ENCODE measurements at places on chromosomes 11 and 22. TPM values are rescaled to one million over a fixed set of nuclear protein-coding genes. Genes with fewer than 3 reads are reported as not detected.

Gene INS
- not detected for total RNA-seq

Gene FAM111B
- 28.9 TPM for total RNA-seq

Gene RGL4
- 7.7 TPM for total RNA-seq

Gene DDX25
- total RNA-seq: not detected

Gene LRRN4CL
- 0.12 TPM for total RNA-seq

Gene FOLR2
- not detected for total RNA-seq

Gene FERMT3
- total RNA-seq: 203 TPM

Gene GRAP2
- 38.1 TPM for total RNA-seq

Gene SCGB1D4
- not detected for total RNA-seq

Gene GSTT4
- not detected for total RNA-seq

Gene MS4A4E
- total RNA-seq: not detected

Gene CD3G
- total RNA-seq: 137 TPM

- H3K4me3 ChIP-seq: no peak overlapping the region
- H3K27ac ChIP-seq: no peak overlapping the region
- no peak for DNase-seq
- no peaks in the 10 kb centered on the region for H3K4me1 ChIP-seq
- no peaks in the 10 kb centered on the region for H3K27me3 ChIP-seq
Measured at GRCh38 chr11:40722179-40722795, 737.2 kb downstream of the LRRC4C start.

GRCh38 chr22:26990503-26991189 is 333.3 kb downstream of the MIAT start:
- no peak for DNase-seq
- no peak overlapping the region for H3K27ac ChIP-seq
- H3K36me3 ChIP-seq: no peaks in the 10 kb centered on the region
- no peaks in the 10 kb centered on the region for H3K27me3 ChIP-seq
- no peaks in the 10 kb centered on the region for H3K4me1 ChIP-seq

- H3K36me3 ChIP-seq: peaks cover 2% of the 10 kb centered on the region
- no peak for DNase-seq
- no peaks in the 10 kb centered on the region for H3K4me1 ChIP-seq
- peaks cover under 1% of the 10 kb centered on the region for H3K27me3 ChIP-seq
Measured at GRCh38 chr11:93132836-93133235, 65.0 kb downstream of the SLC36A4 start.

DNA sequence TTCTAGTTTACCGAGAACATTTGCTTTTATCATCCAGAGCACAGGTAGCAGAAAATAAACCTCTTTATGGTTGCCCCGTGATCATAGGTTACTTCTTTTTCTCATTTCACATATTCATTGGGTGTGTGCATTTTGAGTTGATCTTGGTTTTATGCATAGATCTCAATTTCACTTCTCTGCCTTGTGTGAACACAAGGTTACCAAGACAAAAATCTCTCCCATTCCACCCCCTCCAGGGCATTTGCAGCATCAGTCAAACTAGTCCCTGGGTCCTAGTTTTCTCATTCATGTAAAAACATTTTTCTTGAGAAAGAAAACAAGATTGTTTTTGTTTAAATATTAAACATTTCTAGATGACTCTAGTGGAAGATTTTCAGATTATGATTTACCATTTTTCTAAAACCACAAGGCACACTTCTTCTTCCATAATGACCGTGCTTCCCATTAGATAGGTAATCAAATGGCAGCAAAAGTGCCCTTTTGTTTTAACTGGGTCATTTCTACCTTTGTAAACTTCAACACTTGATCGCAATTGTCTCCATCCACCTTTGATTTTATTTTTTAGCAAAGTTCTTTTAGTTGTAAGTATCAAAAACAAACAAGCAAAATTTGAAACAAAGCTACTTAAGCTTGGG is 526.6 kb upstream of the CADM1 start:
- H3K4me3 ChIP-seq: no peak overlapping the region
- no peak overlapping the region for H3K27ac ChIP-seq
- H3K36me3 ChIP-seq: no peaks in the 10 kb centered on the region
- H3K27me3 ChIP-seq: no peaks in the 10 kb centered on the region

- H3K27me3 ChIP-seq: no peaks in the 10 kb centered on the region
- H3K4me1 ChIP-seq: peaks cover 53% of the 10 kb centered on the region
- peaks cover 37% of the 10 kb centered on the region for H3K36me3 ChIP-seq
- H3K27ac ChIP-seq: peak overlapping the region; percentile 91
Measured at GRCh38 chr22:38871360-38872171, 450 bp downstream of the CBX6 start.

DNA sequence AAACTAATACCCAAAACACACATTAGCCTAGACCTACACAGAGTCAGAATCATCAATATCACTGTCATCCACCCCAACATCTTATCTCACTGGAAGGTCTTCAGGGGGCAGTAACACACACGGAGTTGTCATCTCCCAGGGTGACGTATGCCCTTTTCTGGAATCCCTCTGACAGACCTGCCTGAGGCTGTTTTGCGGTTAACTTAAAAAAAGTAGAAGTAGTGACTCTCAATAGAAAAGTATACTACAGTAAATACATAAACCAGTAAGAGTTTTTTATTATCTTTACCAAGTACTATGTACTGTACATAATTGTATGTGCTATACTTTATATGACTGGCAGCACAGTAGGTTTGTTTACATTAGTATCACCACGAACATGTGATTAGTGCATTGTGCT is 80.5 kb downstream of the PGR start:
- no peaks in the 10 kb centered on the region for H3K27me3 ChIP-seq
- no peak overlapping the region for H3K4me3 ChIP-seq
- no peak for DNase-seq
- H3K27ac ChIP-seq: no peak overlapping the region
- H3K36me3 ChIP-seq: no peaks in the 10 kb centered on the region

DNA sequence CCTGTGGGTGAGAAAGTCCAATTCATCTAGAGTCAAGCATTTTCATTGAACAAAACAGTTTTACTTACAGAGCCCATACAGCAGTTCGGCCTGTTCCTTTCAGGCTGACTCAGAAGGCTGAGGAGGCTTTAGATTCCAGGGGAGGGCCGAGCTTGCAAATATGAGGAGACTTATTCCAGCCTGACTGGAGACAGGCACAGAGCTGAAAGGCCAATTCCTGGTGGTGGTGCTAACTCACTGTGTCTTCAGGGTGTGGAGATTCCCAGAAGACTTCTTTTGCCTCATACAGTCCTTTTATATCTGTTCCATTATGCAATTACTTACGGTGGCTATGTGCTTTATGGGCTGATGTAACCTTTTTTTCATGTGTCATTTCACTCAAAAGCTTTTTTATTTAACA is at the start of gene OR51E2:
OR51E2 (minus strand) TSS at position 269 of the 400 bp plus-strand sequence. CDS start 15,142 bp downstream, outside the sequence.
- H3K36me3 ChIP-seq: no peaks in the 10 kb centered on the region
- H3K4me3 ChIP-seq: no peak within 1 kb of the TSS
- no peak for DNase-seq
- H3K27me3 ChIP-seq: peaks cover 2% of the 10 kb centered on the region
- no peak within 1 kb of the TSS for H3K27ac ChIP-seq

- no peak overlapping the region for H3K4me3 ChIP-seq
- H3K27me3 ChIP-seq: no peaks in the 10 kb centered on the region
- H3K36me3 ChIP-seq: no peaks in the 10 kb centered on the region
- no peak for DNase-seq
- H3K4me1 ChIP-seq: peaks cover 24% of the 10 kb centered on the region
- H3K27ac ChIP-seq: no peak overlapping the region
Measured at GRCh38 chr11:69333879-69334278, 39.9 kb downstream of the MYEOV start.

DNA sequence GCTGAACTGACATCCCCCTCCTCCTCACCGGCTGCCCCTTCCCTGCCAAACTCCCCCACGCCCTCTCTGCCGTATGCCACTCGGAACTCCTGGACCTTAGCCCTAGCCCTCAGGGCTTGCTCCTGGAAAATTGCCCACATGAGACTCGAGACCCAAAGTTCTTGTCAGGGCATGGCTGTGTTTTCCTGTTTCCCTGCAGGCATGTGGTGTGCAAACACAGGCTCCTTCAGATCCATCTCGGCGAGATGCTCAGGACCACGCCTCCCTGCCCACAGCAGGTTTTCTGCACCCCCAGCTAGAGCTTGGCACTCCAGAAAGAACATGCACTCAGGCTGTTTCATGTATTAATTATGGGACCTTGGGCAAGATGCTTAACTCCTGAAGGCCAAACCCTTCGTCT is 1480.4 kb downstream of the BRD1 start:
- H3K4me3 ChIP-seq: no peak overlapping the region
- DNase-seq: no peak
- no peaks in the 10 kb centered on the region for H3K36me3 ChIP-seq

GRCh38 chr11:118343981-118344515 is at the start of gene CD3G:
TSS of gene CD3G (plus strand) at chr11:118344344. CDS start at chr11:118344424, 80 bp downstream.
- H3K4me1 ChIP-seq: peaks cover 52% of the 10 kb centered on the region
- H3K27me3 ChIP-seq: no peaks in the 10 kb centered on the region
- H3K4me3 ChIP-seq: peak within 1 kb of the TSS; percentile 82
- H3K27ac ChIP-seq: peak within 1 kb of the TSS; percentile 98
- peak; percentile 81 for DNase-seq

GRCh38 chr11:125285844-125286243 is 121.3 kb downstream of the PKNOX2 start:
- H3K4me3 ChIP-seq: no peak overlapping the region
- peaks cover 7% of the 10 kb centered on the region for H3K27me3 ChIP-seq
- H3K27ac ChIP-seq: no peak overlapping the region
- no peak for DNase-seq
- no peaks in the 10 kb centered on the region for H3K36me3 ChIP-seq

- DNase-seq: no peak
- H3K4me1 ChIP-seq: no peaks in the 10 kb centered on the region
- no peak overlapping the region for H3K27ac ChIP-seq
- no peaks in the 10 kb centered on the region for H3K36me3 ChIP-seq
Measured at GRCh38 chr11:109970516-109971183, 122.5 kb upstream of the ZC3H12C start.

GRCh38 chr11:38547462-38547861 is 1949.4 kb upstream of the RAG2 start:
- no peaks in the 10 kb centered on the region for H3K4me1 ChIP-seq
- DNase-seq: no peak
- no peaks in the 10 kb centered on the region for H3K27me3 ChIP-seq

- peaks cover 2% of the 10 kb centered on the region for H3K36me3 ChIP-seq
- H3K4me1 ChIP-seq: peaks cover 34% of the 10 kb centered on the region
- no peak overlapping the region for H3K27ac ChIP-seq
- DNase-seq: no peak
Measured at GRCh38 chr22:17930455-17931313, 93.7 kb downstream of the MICAL3 start.

DNA sequence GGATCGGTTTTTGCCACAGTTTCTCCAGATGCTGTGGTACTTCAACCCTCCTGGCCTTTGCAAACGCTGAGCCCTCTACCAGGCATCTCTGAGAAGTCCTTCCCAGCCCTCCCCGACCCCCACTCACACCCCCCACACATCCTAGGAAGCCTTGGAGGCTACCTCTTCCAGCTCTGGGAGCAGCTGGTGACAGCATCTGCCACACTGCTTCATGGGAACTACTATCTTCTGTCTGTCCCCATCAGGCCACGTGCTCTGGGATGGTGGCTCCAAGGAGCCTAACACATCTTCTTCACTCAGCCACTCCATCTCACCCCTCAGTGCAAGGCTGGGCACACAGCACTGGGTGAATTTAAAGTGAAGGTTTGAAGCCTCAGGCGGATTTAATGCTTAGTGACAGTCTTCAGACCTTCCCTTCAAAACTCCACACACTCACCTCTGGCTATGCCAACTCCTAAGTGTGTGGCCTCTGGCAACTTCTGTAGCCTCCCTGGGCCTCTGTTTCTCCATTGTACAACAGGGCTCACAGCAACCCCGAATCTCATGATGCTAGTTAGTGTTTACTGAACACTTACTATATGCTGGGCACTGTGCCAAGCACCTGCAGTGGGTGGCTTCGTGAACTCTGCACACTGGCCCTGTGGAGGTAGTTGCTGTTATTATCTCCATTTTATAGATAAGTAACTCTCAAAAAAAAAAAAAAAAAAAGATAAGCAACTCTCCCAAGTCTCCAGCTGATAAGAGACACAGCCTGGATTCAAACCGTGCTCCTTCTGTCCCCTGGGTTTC is 7.3 kb upstream of the TP53I11 start:
- no peak overlapping the region for H3K4me3 ChIP-seq
- H3K4me1 ChIP-seq: peaks cover 6% of the 10 kb centered on the region
- DNase-seq: no peak
- H3K36me3 ChIP-seq: no peaks in the 10 kb centered on the region

GRCh38 chr11:117378976-117379865 is 51.6 kb downstream of the CEP164 start:
- peaks cover 16% of the 10 kb centered on the region for H3K36me3 ChIP-seq
- H3K27ac ChIP-seq: no peak overlapping the region
- no peak for DNase-seq

DNA sequence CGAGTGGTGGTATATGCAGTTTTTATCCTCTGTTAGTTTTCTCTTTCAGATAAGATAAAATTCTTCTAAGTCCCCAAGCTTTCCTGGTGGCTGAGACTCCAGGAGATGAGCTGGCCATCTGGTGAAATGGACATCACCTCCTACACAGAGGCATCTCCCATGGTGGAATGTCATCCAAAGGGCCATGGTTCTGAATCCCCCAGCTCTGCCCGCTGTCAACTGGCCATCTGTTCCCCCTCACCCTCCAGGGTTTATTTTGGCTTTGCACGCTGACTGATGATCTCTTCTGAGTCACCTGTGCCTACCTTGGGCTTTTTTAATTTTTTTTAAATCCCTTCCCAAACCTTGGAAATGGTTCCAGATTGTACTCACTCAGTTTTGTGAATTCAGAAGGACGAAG is 142.2 kb downstream of the HIPK3 start:
- H3K4me3 ChIP-seq: no peak overlapping the region
- no peak overlapping the region for H3K27ac ChIP-seq
- H3K27me3 ChIP-seq: peaks cover 14% of the 10 kb centered on the region
- DNase-seq: no peak
- no peaks in the 10 kb centered on the region for H3K36me3 ChIP-seq

DNA sequence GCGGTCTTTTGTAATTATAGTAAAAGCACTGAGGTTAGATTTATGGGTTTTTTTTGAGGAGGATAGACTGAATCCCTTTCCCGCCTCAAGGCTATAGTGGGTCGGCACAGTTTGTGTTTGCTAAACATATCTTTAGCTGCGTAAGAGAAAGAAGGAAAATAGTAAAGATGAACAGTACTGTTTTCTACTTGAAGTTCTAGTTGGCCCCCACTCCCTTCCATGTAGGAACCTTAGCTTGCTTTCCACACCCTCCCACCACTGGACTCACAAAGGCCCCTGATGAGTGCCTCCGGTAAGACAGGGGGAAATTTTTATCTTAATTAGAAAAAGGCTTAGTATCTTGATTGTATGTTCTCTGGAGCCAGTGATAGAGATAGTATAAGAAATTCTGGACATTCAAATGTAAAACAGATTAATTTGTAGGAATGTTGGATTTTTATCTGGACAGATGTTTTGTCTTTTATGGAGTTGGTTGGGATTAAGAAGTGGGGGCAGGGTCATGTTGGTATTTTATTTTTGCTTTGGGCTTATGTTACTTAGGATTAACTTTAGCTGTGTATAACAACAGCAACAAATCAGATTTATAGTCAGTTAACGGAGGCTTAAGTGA is 49.4 kb downstream of the PTPRJ start:
- H3K36me3 ChIP-seq: peaks cover 6% of the 10 kb centered on the region
- H3K27me3 ChIP-seq: no peaks in the 10 kb centered on the region
- H3K4me1 ChIP-seq: peaks cover 62% of the 10 kb centered on the region
- no peak for DNase-seq
- peak overlapping the region; percentile 58 for H3K27ac ChIP-seq

- DNase-seq: peak; percentile 72
- peaks cover 8% of the 10 kb centered on the region for H3K27me3 ChIP-seq
- peaks cover 2% of the 10 kb centered on the region for H3K36me3 ChIP-seq
- H3K27ac ChIP-seq: peak overlapping the region; percentile 39
- peak overlapping the region; percentile 27 for H3K4me3 ChIP-seq
Measured at GRCh38 chr11:68282141-68282860, 10.5 kb upstream of the C11orf24 start.

Measured in activated CD4-positive, alpha-beta memory T cell treated with anti-CD3 and anti-CD28 coated beads for 36 hours (primary cell).